ENCODE measurements at places on chromosomes 3 and 15.

DNA sequence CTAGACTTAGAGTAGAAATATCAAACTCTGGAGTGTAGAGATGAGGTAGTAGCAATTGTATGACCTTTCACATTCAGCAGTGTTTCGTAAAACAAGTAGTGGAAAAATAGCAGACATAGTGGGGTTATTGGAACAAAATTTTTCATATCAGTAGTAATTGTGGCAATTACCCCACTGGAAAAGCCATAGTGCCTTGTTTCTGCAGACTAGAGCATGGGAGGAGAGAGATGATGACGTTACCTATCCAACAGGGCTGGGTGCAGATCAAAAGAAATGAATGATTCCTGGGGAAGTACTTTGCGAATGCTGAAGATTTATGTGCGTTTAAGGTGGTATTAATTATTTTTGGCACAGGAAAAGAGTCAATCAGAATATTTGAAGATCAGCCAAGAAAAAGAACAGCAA is 147.0 kb upstream of the LRRFIP2 start:
- DNase-seq = no peak

- DNase-seq = no peak
These were observed 236.6 kb downstream of the TBC1D5 start for GRCh38 chr3:17505856-17506255.

- DNase-seq = no peak
These were observed 256.2 kb downstream of the ZNF621 start for GRCh38 chr3:40780925-40781406.

GRCh38 chr3:107308716-107309115 is 68.5 kb upstream of the CCDC54 start:
- no peak for DNase-seq

- DNase-seq = no peak
These were observed 95.8 kb upstream of the TGFBR2 start for GRCh38 chr3:30510596-30510995.

GRCh38 chr15:87628311-87628710 is 628.2 kb downstream of the NTRK3 start:
- DNase-seq = no peak

- no peak for DNase-seq
These were observed 37.8 kb downstream of the CD47 start for GRCh38 chr3:108053067-108053466.

DNA sequence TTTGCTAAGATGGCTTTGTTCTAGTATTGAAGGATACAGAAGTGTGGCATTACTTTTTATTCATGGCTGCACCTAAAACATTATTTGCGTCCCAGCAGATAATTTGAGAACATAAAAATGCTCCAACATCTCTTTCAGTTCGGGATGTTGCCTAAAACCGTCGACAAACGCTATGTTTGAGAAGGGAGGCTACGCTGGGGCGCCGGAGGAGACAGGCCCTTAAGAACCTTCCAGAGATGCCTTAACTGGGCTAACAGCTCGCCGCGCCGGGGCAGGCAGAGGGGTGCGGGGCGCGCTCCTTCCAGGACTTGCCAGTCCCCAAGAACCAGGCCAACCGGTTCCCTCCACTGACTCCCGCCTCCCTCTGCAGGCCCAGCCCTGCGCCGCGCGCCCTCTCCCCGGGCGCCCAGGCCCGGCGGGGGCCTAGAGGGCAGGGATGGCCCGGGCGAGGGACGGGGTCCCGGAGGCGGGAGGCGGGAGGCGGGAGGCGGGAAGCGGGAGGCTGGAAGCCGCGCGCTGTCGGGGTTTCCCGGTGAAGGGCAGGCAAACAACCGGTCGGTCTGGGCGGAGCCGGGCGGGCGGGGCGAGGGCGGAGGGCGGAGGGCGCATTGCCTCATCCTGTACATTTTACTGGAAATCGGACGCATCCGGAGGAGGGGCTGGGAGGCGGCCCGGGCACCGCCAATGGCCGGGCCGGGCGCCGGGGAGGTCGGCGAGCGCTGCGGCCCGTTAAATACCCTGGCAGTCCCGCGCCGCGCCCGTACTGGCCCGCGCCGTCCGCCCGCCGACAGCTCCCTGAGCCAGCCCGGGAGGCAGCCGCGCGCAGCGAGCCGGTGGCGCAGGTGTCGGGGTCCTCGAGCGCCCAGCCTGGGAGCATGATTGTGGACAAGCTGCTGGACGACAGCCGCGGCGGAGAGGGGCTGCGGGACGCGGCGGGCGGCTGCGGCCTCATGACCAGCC is at the start of gene NFKBIZ:
Gene NFKBIZ (plus strand): TSS at position 761 of the 960 bp plus-strand sequence. CDS start 115 bp downstream, at position 876.
- peak; percentile 89 for DNase-seq

DNA sequence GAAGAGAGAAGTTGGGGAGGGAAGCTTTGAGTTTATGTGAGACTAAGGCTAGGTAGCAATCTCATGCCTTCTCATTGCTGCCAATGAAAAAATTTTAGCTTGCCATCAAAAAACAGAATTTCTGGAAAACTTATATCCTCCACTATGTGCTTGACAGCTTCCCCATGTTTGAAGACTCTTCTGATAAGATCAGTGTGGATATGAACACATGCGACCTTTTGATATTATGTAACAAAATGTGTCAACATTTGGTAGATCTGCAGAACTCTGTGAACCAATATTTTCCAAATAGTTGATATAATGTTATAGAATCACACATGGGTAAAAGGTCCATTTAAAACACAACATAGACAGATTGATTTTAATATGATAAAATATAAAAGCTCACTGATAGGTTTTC is 380.9 kb upstream of the PROK2 start:
- DNase-seq = no peak

DNA sequence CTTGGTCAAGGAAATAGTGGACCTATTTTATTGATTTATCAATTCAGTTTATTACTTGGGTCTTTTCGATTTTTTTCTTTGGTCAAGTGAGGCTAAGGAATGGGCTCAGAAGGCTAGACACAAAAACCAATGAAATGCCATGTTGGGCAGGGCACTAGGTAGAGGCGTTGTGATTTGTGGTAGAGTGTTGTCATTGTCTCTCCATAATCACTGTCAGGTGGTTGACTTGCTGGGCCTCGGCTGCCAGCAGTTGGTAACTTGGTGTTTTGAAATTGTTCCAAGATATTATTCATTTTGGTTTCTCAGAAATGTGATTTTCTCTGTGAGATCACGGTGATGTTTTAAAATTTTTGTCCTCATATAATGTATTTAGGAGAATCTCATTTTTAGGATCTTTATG is 173.6 kb downstream of the KLHL25 start:
- no peak for DNase-seq

DNA sequence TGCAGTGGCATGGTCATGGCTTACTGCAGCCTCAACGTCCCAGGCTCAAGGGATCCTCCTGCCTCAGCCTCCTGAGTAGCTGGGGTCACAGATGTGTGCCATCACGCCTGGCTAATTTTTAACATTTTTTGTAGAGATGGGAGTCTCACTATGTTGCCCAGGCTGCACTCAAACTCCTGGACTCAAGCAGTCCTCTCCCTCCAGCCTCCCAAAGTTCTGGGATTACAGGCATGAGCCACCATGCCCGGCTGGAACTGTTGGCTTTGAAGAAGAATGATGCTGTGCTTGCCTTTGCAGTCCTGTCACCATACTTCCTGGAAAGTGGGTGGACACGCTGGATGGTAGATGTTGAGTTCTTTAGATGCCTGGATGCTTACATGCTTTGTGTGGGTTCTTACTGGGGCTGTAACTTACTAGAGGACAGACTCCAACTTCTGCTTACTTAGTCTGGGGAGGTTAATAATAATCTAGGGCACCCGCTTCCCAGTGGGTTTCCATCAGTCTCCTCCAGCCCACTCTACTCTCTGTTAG is 36.7 kb downstream of the IGF1R start:
- DNase-seq = no peak

- DNase-seq = no peak
These were observed 17.4 kb upstream of the ST3GAL6 start for GRCh38 chr3:98745718-98746117.

DNA sequence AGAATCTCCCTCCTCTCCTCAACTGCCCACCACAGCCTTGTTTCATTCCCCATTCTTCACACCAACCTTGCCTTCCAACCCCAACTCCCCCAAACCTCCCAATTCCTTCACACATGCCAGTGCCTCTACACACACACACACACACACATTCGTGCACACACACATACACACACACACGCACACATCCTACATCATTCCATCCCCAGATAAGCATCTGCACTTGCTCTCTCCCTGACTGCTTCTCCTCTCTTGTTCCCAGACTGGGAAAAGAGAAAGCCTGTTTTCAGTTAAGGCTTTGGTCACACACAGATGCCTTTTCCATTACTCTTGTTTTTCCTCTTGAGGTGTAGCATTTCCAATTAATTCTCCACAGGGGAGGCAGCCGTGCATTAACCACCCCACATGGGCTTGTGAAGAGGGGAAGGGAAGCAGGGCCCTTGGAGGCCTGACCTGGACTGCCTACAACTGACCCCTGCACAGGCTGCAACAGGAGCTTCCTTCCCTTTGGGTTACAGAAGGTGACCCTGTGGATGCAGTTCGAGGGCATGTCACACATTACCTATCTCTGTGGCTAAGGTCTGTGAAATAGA is 32.0 kb upstream of the BOC start:
- no peak for DNase-seq

DNA sequence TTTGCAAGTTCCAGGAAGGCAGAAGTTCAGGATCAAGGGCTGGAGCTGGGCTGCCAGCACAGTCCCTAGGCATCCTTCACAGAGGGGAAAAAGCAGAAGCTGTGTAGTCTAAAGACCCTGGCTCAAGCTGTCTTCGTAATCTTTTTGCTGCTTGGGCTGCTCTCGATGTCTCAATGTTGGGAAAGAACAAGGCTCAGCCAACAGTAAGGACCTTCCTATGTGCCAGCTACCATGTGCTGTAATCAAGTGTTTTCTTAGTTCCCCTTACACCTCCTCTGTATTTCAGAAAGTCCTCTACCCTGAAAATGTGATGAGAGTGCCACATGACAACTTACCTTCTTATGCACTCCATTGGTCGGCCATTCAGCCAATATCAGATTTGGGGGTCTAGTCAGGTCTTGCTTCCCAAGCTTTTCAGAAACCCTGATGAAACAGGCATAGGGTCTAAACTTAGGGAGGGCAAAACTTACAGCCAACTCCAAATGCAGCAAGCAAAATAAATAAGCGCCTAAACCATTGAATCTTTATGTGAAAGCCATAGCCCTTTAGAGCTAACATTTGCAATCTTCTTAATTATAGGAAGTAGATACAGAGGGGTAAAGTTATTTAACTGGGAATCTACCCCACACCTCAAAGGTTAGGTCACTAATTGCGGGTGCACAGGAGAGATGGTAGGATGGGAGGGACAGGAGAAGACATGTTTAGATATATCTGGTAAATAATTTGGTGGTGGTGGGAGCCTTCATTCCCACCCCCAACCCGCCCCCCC is 1.2 kb upstream of the EDEM1 start:
- DNase-seq = peak; percentile 31

GRCh38 chr15:33282226-33283020 is 28.3 kb upstream of the RYR3 start:
- no peak for DNase-seq

DNA sequence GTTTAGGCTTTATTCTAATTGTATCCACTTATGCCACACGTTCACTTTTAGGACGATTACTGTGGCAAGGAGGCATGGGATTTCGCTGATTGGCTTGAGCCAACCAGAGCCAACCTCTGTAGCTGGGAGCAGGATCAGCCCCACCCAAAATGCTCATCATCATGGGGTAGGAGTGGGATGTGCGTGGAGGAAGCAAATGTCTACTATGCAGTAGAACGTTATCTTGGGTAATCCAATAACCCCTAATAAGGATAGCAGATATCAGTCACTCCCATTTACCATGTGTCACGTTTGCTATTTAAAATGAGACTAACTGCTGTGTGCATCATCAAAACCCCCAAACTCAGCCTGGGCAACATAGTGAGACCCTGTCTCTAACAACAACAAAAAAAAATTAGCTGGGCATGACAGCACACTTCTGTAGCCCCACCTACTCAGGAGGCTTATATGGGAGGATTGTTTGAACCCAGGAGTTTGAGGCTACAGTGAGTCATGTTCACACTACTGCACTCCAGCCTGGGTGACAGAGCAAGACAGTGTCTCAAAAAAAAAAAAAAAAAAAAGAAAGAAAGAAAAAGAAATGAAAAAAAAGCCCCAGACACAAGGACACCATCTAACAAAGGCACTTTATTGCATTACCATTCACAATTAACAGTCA is 17.8 kb upstream of the ITGB5 start:
- DNase-seq = no peak

GRCh38 chr3:177777699-177778098 is 580.4 kb upstream of the TBL1XR1 start:
- peak; percentile 68 for DNase-seq

DNA sequence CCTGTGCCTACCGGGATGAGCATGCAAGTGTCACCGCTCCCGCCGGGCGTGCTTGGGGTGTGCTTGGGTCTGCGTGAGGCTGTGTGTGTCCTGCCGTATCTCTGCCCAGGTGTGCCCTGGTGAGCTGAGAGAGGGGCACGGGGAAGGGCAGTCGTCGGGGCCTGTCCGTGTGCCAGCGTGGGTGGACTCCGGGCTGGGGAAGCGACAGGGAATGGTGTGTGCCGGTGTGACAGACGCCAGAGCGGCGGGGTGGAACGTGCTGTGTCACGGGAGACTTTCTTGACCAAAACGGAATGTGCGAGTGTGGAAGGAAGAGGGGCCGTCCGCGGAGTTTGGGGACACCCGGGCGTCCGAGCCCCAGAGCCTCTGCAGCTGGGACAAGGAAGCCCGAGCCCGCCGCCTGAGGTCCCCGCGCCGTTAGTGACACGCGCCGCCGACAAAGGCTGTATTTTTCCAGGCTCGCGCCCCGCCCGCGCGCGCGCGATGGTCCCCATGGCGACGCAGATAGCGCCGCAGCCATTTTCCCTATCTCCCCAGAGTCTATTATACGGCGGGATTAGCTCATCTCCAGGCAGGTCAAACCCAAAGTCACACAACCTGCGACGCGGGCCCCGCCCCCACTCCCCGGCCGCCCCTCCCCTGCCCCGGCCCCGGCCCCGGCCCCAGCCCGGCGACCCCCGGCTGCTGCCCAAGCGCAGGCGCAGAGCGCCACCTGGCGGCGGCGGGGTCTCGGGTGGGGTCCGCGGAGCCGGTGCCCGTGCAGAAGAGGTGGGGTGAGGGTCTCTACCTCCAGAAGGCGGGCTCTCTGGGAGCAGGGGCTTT is 4.5 kb upstream of the GATA2 start:
- peak; percentile 84 for DNase-seq

DNA sequence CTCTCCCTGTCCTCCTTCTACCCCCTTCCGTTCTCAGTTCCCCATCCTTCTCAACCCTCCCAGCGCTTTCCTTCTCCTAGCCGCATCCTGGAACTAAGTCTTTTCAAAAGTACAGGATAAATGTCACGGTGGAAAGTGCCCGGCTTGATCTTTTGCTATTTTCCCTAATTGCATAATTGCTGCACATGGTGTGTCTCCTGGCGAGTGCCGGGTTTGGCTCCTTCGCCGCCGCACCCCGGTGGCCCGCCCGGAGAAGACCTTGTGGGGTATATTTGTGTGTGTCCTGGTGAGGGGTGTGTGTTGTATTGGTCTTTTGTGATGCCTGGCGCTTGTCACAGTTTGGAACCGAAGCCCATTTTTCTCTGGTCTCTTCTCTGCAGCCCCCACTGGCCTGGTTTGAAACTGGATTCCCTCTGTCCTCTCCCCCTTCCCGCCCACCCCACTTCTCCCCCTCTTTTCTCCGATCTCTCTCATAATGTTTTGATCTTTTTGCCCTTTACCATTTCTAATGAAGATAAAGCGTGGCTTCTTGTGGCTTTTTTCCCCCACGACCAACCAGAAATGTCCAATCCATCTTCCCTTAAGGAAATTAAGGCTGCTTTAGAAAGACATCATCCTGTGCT is 692 bp downstream of the UBE2E2 start:
- peak; percentile 4 for DNase-seq
